Activated CD8-positive, alpha-beta T cell treated with anti-CD3 and anti-CD28 coated beads for 36 hours (primary cell): ENCODE measurements at places on chromosomes 2 and 18.

DNA sequence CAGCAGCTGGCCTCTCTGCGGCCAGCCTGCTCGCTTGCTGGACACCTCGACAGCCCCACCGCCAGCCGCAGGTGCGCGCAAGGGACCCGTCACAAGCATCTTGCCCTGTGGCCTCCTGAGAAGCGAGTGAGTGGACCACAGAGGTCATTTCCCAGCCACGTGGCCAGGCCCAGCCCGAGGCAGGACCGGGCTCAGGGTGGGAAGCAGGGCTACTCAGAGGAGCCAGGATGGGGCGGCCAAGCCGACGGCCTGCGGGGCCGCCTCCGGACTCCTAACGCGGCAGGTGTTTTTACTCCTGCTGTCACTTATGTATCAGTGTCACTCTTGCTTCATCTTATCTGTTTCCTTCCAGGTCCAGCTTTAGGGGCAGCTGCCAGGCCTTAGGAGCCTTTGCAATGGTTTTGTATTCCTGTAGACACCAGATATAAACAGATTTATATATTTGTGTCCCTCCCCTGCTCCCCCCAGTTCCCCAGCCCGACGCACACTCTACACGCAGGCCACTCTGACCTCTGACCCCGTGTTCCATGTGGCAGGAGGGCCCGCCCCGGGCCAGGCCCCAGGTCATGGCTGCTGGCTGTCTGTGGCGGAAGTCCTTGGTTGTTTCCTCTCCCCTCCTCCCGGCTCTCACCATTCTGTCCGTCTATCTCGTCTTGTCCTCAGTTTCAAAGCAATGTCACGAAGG, 236.4 kb downstream of the ATAD2B start:
- DNase-seq, result no peak

GRCh38 chr2:20618886-20619521, 31.9 kb downstream of the HS1BP3 start:
- no peak for DNase-seq

- DNase-seq, result no peak
These were observed 50.6 kb upstream of the EML6 start for GRCh38 chr2:54672590-54673456.

- no peak for DNase-seq
These were observed 7.3 kb downstream of the XRCC5 start for GRCh38 chr2:216116418-216116817.

DNA sequence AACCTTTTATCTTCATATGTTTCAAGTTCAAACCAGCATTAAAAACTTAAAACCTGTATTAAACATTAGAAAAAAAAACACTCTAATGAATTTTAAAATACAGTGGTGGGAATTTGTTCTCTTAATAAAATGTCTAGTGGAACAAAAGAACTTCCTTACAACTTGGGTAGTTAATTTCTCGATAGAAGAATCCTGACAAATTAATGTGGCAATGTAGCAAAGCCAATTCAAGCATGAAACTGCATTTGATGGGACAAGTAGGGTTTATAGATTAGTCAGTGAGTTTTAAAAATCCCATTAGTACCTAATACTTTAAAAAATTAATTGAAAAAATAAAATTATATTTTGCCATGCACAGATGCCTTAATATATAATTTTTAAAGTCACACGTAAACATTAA, 59.4 kb downstream of the PDE1A start:
- DNase-seq, result no peak

GRCh38 chr2:134366359-134366758, 112.5 kb downstream of the MGAT5 start:
- no peak for DNase-seq

- DNase-seq, result no peak
These were observed 108.5 kb downstream of the STK39 start for GRCh38 chr2:168138901-168139300.

DNA sequence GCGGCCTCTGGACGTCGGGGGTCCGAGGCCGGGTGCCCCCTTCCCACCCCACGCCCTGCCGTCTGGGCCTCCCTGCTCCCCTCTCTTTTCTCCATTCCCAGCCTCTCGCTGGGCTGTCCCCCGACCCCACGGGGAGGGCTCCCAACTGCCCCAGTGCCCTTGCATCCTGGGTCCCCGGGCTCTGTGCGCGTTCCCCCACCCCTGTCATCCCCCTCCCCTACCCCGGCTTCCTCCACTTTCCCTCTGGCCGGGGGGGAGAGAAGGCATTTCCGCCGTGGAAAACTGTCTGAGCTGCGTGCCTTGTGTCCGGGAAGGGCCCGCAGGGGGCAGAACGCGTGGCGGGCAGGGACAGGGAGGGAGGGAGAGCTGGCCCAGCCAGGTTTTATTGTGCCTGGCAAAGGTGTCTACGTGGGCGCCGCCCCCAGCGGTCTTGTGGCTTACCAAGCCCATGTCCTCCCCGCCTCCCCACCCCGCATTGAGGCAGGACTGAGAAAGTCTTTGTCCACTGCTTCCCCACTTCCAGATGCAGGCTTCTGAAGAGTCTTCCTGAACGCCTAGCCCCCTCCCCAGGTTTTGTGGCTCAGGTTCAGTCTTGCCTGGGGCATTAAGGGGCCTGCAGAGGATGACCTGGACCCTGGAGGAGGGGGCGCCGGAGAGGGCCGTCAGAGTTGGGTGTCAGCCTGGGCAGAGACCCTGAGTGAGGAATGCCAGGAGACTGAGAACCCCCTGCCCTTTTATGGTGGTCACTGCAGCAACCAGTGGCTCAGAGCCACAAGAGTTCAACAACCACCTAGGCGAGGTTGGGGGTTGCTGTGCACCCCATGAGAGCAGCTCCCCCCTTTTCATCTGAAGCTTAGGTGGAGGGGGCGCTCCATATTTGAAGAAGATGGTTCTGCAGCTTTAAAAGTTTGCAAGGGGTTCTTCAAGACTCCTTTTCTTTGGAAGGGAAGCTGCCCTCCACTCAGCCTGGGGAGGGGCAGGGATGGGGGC, 1.3 kb downstream of the ITM2C start:
- DNase-seq, result peak; percentile 61

- no peak for DNase-seq
These were observed 58.8 kb downstream of the RND3 start for GRCh38 chr2:150428641-150429040.

GRCh38 chr18:5759194-5759593, 136.1 kb downstream of the TMEM200C start:
- DNase-seq, result no peak

- DNase-seq, result no peak
These were observed 482.4 kb upstream of the GCFC2 start for GRCh38 chr2:76193089-76193488.

GRCh38 chr2:205401511-205401910, 280.8 kb upstream of the NRP2 start:
- no peak for DNase-seq

DNA sequence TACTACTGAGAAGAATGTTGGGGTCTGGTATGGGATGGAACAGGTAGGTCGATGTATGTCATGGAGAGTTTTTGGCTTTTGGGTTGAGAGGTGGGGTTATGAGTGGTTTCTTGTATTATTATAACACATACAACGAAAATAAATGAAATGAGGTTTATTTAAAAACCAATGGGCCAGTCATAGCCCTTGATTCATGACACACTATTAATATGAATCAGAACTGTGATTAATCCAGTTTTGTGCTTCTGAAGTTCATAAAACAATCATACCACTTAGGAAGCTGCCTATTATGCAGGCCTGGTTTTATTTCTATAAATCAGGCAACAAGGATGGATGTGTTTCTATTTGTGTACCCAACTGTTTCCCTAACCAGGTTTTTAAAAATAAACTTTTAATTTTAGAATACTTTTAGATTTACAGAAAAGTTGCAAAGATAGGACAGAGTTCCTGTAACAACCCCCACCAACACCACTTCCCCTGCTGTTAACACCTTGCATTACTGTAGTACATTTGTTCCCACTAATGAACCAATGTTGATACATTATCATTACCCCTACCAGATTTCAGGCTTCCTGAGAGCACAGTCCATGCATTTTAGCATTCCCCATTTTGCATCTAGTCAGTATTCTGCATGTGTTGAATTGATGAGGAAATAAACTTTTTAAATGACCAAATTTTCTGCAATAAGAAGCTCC, 37.5 kb upstream of the NCOA1 start:
- DNase-seq, result no peak

DNA sequence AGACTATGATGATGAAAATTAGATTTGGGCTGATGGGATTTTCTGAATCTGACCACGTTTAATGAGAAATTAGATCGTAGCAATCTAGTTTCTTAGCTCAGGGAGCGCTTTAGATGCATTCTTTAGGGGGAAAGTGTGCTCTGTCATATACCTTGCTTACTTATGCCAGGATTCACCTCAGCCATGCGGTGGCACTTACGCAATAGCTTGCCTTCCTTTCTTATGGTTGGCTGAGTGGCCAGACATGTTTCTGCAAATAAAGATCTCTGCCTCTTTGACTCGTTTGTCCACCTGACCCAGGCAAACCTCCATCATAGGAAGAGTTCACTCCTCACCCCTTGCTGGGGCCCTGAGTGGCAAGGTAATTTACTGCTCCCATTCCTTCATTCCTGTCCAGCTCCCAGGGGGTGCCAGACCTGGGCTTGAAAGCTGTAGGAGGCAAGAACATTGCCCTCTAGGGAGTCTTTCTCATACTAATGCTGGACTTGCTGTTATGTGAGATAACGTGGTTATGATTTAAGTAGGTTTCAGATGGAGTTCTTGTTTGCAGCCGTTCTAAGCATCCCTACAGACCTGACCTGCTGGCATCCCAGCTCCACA, 57.1 kb downstream of the FBLN7 start:
- no peak for DNase-seq

- DNase-seq, result no peak
These were observed 679 bp downstream of the TSGA10 start for GRCh38 chr2:99153921-99154604.

- no peak for DNase-seq
These were observed 27.2 kb downstream of the ATP8B1 start for GRCh38 chr18:57775937-57776336.

- no peak for DNase-seq
These were observed 507.5 kb downstream of the SLC4A3 start for GRCh38 chr2:220134756-220135534.

DNA sequence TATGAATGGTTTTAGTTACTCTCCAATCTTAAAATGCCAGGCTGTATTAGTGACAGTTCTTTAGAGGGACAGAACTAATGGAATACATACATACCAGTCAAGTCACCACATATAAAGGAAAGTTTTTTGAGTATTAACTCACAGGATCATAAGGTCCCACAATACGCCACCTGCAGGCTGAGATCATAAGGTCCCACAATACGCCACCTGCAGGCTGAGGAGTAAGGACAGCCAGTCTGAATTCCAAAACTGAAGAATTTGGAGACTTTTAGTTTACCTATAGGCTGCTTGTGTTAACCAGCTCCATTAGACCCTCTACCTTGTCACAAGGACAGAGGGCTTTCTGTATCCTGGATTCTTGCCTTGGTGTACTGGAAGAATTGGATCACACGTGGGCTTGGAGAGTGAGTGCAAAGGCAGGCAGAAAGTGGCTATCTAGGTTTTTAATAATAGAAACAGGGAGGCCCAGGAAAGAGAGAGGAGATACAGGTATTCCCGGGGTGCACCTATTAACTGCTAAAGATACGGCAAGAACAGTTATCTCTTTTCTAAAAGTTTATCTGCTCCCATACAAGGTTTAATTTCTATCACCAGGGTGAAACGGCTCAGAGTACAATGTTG, 234.9 kb upstream of the CYRIA start:
- DNase-seq, result peak; percentile 38

- DNase-seq, result no peak
These were observed 12.9 kb downstream of the FHL2 start for GRCh38 chr2:105385731-105386540.

- DNase-seq, result peak; percentile 92
These were observed 1.6 kb upstream of the RTP5 start for GRCh38 chr2:241867776-241868420.

DNA sequence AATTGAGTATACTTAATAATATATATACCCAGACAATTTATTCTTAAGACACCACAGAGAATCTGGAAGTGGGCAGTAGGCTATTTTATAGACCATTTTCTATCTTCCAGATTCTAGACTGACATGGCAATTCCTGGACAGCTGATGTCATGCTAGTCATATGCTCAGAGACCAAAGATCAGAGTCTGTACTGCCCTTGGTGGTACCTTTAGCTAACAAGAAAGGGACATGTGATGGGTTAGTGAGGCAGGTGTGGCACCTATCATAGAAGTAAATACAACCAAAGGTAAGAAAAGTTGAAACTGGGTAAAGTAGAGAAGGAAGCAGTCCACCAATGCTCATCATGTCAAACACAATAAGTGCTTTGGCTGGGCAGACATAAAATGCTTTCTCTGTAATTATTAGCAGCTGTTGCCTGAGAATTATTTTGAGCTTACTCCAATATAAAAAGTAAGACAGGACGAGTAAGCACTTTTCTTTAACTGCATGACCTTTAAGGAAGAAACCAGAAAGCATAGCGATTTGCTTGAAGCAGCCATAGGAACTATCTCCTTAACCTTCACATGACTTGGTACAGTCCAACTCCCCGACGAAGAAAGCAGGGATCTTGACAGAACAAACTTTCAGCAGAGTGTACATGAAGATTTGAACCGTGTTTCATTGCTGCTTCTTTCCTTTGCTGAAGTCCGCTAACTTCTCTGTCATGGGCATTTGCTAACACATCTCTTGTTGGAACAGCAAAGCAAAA, 47.1 kb downstream of the SLC40A1 start:
- no peak for DNase-seq

DNA sequence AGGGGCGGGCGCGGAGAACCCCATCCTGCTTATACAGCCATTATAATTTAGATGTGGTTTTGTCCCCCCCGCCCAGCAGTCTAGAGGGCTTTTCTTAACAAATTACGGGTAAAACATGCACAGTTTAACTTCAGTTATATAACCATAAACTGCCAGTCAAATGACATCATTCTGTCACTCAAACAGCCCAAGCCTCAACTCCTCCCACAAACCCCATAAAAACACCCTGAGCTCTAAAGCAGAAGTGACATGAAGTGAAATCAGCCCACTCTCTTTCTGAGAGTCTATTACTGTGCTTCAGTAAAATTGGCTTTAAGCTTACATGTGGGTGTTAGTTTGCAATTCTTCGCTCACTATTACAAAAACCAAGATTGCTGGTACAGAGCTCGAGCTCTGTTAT, 705.1 kb upstream of the GCFC2 start:
- no peak for DNase-seq

GRCh38 chr18:76801567-76802505, 20.5 kb upstream of the ZNF236 start:
- peak; percentile 58 for DNase-seq

GRCh38 chr18:22489704-22490103, 72.0 kb upstream of the CTAGE1 start:
- DNase-seq, result no peak

DNA sequence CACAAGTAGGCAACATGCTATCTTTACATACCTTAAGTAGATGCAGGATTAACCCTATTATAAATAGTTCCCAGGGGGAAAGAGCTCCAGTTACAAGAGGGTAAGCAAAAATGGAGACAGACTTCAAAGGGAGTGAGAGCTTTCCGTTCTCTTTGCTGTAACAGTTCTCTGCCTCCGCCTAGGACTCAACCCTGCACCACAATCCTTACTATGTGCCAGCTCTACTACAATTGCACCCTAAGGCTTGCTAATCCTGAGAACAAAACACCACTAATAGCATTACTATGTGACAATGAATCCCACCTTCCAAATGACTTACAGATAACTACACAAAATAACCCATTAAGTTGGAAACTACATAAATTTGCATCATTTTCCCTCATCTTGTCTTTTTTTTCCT, 7.7 kb downstream of the ZBTB14 start:
- no peak for DNase-seq
